ENCODE measurements at places on chromosomes 6 and 20. TPM values are rescaled to one million over a fixed set of nuclear protein-coding genes. Genes with fewer than 3 reads are reported as not detected.

Gene TTBK1
- 2.3 TPM for polyA plus RNA-seq

Gene CEP57L1
- 32.5 TPM for polyA plus RNA-seq

Gene FOXC1
- 4.7 TPM for polyA plus RNA-seq

Gene HRH3
- polyA plus RNA-seq, result 0.67 TPM

Gene RIPPLY2
- 0.96 TPM for polyA plus RNA-seq

Gene BNIP5
- polyA plus RNA-seq, result 0.96 TPM

Gene PTK6
- polyA plus RNA-seq, result 0.26 TPM

Gene PLA2G7
- polyA plus RNA-seq, result 2.1 TPM

Gene OR12D3
- not detected for polyA plus RNA-seq

DNA sequence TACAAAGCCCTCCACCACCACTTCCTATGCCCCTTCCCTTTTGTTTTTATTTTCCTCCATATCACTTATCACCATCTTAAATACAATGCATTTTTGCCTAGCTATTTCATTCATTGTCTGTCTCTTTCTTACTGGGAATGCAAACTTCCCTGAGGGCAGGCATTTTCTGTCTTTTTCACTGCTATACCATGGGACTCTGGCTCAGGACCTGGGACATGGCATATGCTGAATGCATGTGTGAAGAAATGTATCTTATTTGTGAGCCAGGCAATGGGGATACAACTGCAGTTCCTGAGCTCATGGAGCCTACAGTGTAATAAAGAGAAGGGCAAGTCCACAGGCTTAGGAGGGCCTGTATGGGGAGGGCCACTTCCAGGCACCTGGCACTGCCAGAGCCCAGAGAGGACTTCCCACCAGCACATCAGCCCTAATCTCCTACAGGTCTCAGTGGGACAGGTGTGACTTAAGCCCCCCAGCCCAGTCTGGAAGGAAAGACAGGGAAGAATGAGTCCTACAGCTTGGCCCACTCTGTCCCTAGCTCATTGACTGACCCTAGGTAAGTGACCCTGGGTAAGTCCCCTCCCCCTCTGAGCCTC lies 43.2 kb downstream of the TFEB start:
- DNase-seq, result no peak
- H3K36me3 ChIP-seq, result no peaks in the 10 kb centered on the region
- no peaks in the 10 kb centered on the region for H3K4me1 ChIP-seq

DNA sequence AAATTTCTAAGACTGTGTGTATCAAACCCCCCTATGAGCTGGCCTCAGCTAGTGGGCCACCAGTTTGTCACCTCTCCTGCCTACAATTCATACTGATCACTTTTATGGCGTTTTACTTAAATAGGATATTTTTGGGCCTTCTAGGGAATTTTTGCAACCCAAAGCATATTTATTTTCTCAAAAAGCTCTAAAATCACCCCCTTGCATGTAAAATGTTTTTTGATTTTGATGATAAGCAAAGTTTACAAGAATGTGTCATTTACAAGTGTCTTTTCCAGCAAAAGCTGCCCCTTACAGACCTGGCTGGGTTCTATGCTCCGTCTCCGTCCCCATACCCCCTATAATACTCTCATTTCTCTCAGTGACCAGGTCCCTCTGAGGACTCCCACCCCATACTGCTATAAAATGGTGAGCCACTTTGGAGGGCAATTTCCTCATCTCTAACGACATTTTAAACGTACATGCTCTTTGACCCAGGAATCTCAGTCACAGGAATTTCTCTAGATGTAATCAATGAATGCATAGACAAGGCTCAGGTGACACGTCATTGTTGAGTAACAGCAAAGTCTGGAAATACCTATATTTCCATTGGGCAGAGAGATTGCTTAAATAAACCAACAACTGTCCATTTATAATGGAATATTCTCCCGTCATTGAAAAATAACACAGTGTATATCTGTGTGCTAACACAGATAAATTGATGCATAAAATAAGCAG lies 13.9 kb upstream of the OCSTAMP start:
- H3K4me1 ChIP-seq, result peaks cover 15% of the 10 kb centered on the region
- H3K4me3 ChIP-seq, result no peak overlapping the region
- no peaks in the 10 kb centered on the region for H3K36me3 ChIP-seq
- no peaks in the 10 kb centered on the region for H3K27me3 ChIP-seq
- DNase-seq, result no peak

- peaks cover 7% of the 10 kb centered on the region for H3K4me1 ChIP-seq
- no peaks in the 10 kb centered on the region for H3K27me3 ChIP-seq
- DNase-seq, result no peak
- H3K36me3 ChIP-seq, result no peaks in the 10 kb centered on the region
- no peak overlapping the region for H3K4me3 ChIP-seq
These were observed 66.4 kb upstream of the NEDD9 start for GRCh38 chr6:11298651-11299420.

DNA sequence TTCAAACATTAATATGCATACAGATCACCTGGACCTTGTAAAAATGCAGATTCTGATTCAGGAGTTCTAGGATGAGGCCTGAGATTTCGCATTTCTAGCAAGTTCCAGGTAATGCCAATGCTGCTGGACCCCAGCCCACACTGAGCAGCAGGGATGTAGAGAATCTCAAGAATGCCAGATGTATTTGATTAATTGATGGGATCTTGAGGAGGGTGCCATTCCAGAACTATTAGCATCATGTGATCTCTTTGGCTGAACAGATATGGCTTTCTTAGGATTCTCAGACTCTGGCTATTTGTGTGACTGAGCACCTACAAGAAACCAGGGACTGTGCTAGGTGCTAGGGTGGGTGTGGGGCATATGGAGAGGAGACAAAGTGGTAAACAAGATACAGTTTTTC lies 16.5 kb upstream of the SNX3 start:
- H3K27ac ChIP-seq, result no peak overlapping the region
- H3K27me3 ChIP-seq, result no peaks in the 10 kb centered on the region
- no peaks in the 10 kb centered on the region for H3K4me1 ChIP-seq
- H3K36me3 ChIP-seq, result no peaks in the 10 kb centered on the region

DNA sequence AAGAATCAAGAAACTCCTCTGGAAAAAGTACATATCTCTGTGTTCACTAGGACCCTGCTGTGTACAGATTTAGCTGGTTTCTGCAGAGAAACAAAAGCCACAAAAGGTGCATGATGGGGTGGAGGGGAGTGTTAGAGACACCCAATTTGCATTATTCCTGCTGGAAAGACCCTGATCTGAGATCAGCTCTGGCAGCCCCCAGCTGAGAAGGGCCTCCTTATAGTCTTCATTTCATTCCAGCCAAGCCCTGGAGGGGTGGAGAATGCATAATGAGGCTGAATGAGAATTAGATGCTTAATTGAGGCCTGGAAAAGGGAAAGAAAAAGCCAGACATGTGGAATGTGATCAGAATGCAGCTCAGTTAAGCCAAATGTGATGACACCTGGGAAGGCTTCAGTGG lies 545.6 kb downstream of the KIF16B start:
- no peaks in the 10 kb centered on the region for H3K36me3 ChIP-seq
- no peaks in the 10 kb centered on the region for H3K27me3 ChIP-seq
- no peak overlapping the region for H3K4me3 ChIP-seq
- DNase-seq, result no peak

DNA sequence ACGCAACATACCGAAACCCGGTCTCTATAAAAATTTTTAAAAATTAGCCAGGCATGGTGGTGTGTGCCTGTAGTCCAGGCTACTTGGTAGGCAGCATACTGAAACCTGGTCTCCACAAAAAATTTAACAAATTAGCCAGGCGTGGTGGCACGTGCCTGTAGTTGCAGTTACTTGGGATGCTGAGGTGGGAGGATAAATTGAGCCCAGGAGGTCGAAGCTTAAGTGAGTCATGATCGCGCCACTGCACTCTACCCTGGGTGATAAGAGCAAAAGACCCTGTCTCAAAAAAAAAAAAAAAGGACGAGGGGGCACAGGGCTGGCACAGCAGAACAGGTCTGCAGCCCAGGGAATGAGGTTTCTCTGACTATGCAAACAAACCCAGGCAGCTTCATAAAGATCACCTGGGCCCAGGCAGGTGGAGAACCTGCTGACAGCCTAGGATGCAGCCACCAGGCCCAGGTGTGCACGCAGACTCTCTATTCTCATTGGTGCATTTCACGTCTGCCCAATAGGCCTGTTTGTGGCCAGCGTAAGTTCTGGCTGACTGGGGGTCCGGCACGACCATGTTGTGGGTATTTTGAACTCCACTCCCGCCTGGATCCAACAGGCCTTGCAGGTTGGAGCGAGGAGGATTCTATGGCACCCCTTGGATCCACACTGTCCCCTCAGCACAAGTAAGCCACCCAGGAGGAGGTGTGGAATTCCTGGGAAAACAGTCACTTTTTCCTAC lies 204.5 kb downstream of the PREX1 start:
- H3K4me3 ChIP-seq, result no peak overlapping the region
- DNase-seq, result no peak
- H3K27ac ChIP-seq, result no peak overlapping the region
- H3K36me3 ChIP-seq, result no peaks in the 10 kb centered on the region

- H3K27me3 ChIP-seq, result no peaks in the 10 kb centered on the region
- DNase-seq, result no peak
- H3K36me3 ChIP-seq, result no peaks in the 10 kb centered on the region
- no peak overlapping the region for H3K27ac ChIP-seq
These were observed 47.7 kb downstream of the AKAP7 start for GRCh38 chr6:131182991-131183425.

DNA sequence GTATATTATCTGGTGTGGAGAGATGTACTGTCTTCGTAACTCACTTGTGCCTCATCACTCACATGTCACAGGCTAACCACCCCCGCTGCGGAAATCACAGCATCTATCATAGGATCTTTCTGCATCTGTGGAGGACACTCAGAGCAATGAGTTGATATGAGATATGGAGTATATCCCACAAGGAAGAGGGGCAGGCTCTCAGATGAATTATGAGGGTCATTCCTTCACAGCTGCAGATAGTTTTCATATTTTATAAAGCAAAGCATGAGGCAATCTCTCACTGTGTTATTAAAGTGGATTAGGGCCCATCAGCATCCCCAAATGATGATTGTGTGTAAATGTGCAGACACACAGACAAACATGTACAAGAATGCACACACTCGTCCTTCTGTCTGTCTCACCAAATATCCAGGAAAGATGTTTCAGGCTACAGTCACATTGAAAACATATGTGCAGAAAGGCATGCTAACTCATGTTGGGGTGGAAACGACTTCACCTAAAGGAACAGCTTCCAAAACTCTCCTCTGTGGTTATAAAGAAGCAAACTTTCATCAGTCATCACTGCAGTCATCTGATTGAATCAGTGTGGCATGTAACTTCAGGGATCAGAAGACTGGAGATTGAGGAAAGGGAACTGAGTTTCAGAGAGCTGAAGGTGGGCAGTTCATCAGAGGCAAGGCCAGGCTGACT lies 164.7 kb downstream of the FOXC1 start:
- no peaks in the 10 kb centered on the region for H3K36me3 ChIP-seq
- no peak for DNase-seq
- H3K27me3 ChIP-seq, result no peaks in the 10 kb centered on the region
- no peak overlapping the region for H3K27ac ChIP-seq

- H3K27me3 ChIP-seq, result no peaks in the 10 kb centered on the region
- peak overlapping the region; percentile 57 for H3K27ac ChIP-seq
- DNase-seq, result peak; percentile 64
- no peaks in the 10 kb centered on the region for H3K4me1 ChIP-seq
These were observed 70.7 kb upstream of the PRSS16 start for GRCh38 chr6:27176523-27177484.

GRCh38 chr6:156109713-156110112 lies 654.1 kb upstream of the NOX3 start:
- no peaks in the 10 kb centered on the region for H3K36me3 ChIP-seq
- no peaks in the 10 kb centered on the region for H3K27me3 ChIP-seq
- no peak overlapping the region for H3K27ac ChIP-seq
- no peak for DNase-seq

GRCh38 chr6:16766836-16767745 lies 5.8 kb upstream of the ATXN1 start:
- no peak for DNase-seq
- H3K4me1 ChIP-seq, result peaks cover 6% of the 10 kb centered on the region
- H3K27ac ChIP-seq, result no peak overlapping the region
- H3K36me3 ChIP-seq, result no peaks in the 10 kb centered on the region

GRCh38 chr20:17021481-17021880 lies 205.4 kb upstream of the PCSK2 start:
- DNase-seq, result no peak
- no peaks in the 10 kb centered on the region for H3K4me1 ChIP-seq
- H3K27me3 ChIP-seq, result no peaks in the 10 kb centered on the region
- H3K36me3 ChIP-seq, result no peaks in the 10 kb centered on the region
- H3K27ac ChIP-seq, result no peak overlapping the region
- no peak overlapping the region for H3K4me3 ChIP-seq

DNA sequence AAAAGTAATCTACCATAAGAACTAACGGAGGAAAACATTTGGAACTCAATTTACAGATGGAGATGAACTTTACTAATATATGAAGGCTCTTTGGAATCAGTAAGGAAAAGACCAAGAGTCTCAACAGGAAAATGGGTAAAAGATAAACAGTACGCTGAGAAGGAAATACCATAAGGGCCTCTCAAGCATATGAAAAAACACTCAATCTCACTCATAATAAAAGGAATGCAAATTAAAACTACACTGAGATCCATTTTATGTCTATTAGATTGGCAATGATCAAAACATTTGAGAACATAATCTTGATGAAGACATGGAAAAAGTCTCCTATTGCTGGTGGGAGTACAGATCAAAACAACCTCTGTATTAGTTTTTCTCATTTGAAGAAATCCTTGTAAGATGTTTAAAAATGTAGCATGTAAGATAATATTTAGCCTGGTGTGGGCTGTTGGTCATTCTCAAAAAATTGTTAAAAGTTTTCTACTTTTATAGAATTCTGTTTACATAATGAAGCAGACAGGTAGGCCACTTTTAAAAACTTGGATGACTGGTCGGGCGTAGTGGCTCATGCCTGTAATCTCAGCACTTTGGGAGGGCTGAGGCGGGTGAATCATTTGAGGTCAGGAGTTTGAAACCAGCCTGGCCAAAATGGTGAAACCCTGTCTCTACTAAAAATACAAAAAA lies 14.5 kb downstream of the REV3L start:
- no peak for DNase-seq
- no peaks in the 10 kb centered on the region for H3K4me1 ChIP-seq
- H3K36me3 ChIP-seq, result no peaks in the 10 kb centered on the region
- H3K27ac ChIP-seq, result no peak overlapping the region

- H3K27ac ChIP-seq, result no peak overlapping the region
- no peaks in the 10 kb centered on the region for H3K4me1 ChIP-seq
- H3K36me3 ChIP-seq, result no peaks in the 10 kb centered on the region
- no peaks in the 10 kb centered on the region for H3K27me3 ChIP-seq
These were observed 697.3 kb downstream of the FRK start for GRCh38 chr6:115363379-115363778.

GRCh38 chr6:56477241-56477640 lies 165.4 kb downstream of the DST start:
- no peak overlapping the region for H3K4me3 ChIP-seq
- no peak overlapping the region for H3K27ac ChIP-seq
- no peaks in the 10 kb centered on the region for H3K36me3 ChIP-seq
- peaks cover 4% of the 10 kb centered on the region for H3K4me1 ChIP-seq
